ENCODE measurements at places on chromosomes 1 and 21.

DNA sequence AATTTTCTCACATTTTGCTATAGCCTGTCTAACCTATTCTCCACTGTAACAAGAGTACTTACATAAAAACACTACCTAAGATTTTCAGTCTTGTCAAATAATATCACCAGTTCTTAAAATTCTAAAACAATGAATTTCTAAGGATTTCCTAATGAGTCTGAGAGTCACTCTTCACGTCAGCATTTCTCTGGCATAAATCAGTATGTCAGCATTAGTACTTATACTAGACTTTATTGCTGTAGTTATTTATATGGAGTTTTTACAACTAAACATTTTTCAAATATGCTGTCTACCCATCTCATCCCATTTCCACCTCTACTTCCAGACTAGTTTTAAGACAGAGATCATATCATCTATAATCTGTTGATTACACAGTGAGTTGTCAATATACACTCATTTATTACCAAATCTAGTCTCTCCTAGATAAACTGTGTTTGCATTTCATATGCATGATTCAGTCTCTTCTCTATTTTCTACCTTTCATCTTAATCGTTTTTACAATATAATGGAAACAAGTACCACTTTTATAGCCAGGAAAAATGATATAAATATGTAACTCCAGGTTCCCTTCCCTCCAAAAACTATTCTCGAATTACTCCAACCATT, 32.8 kb downstream of the LIN9 start:
- DNase-seq: no peak

DNA sequence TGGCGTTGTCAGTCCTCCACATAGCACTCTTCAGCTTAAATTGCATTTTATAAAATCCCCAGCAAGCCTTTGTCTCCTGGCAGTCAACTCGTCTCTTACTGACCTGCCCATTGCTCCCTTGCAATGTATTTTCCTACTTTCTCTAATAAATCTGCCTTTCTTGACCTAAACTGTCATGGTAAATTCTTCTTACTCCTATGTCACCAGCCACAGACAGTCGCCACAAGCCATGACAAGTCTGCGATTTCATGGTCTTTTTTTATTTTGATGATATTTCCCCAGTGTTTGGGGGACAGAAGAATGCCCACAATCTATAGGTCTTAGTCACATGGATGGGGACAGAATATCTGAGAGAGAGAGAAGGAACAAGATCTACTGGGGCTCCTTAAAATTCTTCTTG, 8.4 kb downstream of the IFNAR2 start:
- no peak for DNase-seq

GRCh38 chr1:60035921-60036320, 37.6 kb downstream of the C1orf87 start:
- DNase-seq: no peak

- no peak for DNase-seq
Observed at GRCh38 chr1:30889511-30889910, 19.0 kb downstream of the SDC3 start.

- no peak for DNase-seq
Observed at GRCh38 chr1:26224606-26225005, 9.4 kb upstream of the CEP85 start.

DNA sequence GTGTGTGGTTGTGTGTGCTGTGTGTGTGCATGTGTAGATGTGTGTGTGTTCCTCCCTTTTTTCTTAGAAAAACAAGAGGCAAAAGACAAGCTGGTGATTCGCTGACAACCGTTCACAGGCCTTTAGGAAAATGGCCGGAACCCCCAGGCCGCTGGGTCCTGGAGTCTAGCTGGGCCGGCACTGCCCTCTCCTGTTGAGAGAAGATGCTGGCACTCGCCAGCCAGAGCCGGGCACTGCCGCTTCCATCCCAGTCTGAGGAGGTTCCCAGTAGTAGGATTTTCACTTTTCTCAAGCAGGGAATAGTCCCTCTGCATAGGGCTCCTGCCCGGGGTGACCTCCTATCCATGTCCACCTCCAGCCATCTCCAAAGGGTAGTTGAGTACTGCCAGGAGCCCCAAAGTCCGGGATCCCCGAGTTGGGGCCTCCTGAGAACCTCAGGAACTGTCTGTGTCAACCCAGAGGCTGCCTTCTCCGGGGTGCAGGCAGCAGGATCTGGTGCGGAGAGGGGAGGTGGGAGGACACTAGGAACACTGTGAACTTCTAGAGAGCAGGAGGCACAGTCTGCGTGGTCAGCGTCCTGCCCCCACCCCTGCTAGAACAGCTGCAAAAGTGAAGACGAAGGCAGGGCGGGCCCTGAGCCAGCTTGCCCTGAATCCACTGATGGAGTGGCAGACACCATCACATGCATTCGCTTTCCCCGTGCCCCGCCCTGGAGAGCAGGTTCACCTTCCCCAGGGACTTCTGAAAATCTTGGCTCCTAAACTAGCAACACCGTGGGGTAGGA, 44.1 kb upstream of the ARHGEF16 start:
- DNase-seq: no peak

GRCh38 chr1:68268896-68269483, 36.7 kb upstream of the WLS start:
- DNase-seq: no peak

- DNase-seq: no peak
Observed at GRCh38 chr1:56300836-56301235, 278.5 kb downstream of the PLPP3 start.

- DNase-seq: no peak
Observed at GRCh38 chr1:203177470-203178039, 1.9 kb upstream of the MYBPH start.

DNA sequence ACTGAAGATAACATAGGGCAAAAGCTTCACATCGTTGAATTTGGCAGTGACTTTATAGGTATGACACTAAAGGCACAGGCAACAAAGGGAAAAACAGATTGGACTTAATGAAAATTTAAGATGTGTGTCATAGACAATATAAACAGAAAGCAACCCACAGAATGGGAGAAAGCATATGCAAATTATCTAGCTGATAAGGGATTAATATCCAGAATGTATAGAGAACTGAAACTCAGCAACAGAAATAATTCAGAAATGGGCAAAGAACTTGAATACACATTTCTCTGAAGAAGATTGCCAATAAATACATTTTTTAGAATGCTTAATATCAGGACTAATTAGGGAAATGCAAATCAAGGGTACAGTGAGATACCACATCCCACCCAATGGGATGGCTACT, 55.2 kb upstream of the ANGPTL1 start:
- no peak for DNase-seq

DNA sequence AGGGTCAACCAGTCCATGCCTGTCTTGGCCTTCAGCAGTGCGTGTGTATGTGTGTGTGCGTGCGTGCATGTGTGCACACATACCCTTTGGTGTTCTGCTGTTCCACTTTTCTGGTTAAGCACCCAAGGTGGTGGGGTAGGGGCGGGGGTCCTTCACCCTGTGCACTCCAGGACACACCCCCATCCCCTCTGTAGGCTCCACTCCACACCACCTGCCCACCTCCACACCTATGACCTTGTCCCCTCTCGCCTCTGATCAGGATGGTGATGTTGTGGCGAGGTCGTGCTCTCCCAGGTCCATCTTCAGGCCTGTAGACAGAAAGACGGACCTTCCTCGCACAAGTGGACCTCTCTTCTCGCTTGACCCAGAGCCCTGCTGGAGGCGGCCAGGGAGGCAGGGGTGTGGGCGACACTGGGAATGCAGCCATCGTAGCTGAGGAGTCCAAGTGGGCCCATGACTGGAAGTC, 44.6 kb downstream of the WDR4 start:
- DNase-seq: no peak

DNA sequence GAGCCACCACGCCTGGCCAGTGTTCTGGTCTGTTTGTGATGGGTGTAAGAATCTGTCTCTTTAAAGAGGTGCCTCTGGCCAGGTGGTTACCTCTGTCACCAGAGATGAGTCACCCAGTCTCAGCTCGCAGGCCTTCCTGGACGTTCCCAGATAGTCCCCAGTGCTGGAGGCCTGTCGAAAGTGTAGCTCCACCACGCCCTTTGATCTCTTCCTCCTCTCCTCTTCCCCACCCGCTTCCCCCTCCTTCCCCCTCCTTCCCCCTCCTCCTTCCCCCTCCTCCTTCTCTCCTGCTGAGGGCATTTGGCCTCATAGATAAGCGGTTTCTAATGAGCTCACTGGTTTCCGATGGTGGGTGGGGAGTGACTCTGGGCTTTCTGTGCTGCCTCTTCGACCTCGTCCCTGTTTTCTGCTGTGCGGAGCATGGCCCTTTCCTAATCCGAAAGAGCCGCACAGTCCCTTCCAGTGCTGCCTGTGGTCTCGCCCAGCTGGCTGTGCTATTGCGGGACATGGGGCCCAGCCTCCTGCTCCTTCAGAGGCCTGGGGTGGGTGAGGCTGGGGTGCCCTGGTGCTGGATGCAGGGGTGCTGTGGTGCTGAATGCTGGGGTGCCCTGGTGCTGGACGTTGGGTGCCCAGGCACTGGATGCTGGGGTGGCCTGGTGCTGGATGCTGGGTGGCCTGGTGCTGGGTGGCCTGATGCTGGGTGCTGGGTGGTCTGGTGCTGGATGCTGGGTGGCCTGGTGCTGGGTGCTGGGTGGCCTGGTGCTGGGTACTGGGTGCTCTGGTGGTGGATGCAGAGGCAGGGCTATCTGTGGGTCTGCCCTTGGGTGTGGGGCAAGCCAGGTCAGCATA, 19.2 kb downstream of the AGPAT3 start:
- no peak for DNase-seq

DNA sequence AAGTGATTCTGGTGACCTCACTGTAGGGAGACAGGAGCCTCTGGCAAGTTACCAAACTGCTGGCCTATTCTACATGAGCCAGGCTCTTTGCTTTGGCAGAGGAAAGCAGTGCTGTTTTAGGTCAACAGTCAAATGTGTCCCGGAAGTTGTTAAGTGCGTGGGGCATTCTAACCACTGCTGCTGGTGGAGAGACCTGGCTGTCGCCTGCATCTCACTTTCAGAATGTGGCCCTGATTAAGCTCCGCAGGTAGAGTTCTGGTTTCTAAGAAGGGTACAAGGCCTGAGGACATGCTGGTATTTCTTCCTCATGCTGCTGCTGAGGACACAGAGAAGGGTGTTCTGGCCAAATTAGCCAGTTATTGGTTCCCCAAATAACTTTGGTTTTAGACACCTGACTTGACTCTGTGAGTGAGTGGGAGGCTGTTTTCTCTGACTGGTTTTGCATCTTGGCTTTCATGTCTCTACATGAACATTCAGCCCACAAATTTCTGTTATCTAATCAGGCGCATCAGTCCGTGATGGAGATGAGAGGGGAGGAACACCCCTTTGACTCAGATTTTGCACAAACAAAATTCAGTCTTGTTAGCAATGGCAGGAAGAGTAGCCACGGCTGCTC, 120.8 kb downstream of the LMO4 start:
- no peak for DNase-seq

GRCh38 chr1:111559736-111560279, 56.4 kb upstream of the ADORA3 start:
- DNase-seq: no peak

DNA sequence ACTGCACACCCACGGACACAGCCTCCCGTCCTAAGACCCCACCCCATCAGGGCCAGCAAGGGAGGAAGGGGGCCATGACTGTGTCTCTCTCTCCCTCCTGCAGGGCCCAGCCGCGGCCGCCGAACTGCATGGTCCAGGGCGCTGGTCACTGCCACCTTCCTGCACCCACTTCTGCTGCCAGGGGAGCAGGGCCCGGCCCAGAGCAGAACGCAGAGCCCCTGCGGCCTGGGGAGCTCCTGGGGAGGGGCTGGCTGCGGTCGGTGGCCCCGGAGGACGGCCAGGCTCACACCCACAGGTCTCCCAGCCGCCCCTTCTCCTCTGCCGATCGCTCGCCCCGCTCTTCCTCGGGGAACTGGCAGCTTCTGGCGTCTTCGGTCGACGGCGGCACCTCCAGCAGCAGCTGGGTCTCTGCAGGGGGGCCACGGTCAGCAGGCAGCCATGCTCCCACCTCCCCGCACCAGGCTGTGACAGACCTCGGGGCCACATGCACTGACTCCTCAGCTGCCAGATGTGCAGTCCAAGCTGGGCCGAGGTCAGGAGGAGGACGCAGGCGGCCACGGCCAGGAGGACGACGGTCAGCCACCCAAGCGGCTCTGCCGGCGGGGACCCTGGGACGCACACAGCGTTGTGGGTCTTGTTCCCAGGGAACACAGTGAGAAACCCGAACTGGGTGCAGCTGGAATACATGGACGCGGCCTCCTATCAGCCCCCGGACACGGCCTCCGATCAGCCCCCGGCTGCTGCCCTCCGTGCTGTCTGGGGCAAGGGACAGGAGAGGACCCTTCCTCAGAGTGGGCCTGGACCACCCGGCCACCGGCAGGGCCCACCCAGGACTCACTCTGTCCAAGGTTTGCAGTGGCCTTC, 2.6 kb downstream of the TNFRSF18 start:
- DNase-seq: no peak

DNA sequence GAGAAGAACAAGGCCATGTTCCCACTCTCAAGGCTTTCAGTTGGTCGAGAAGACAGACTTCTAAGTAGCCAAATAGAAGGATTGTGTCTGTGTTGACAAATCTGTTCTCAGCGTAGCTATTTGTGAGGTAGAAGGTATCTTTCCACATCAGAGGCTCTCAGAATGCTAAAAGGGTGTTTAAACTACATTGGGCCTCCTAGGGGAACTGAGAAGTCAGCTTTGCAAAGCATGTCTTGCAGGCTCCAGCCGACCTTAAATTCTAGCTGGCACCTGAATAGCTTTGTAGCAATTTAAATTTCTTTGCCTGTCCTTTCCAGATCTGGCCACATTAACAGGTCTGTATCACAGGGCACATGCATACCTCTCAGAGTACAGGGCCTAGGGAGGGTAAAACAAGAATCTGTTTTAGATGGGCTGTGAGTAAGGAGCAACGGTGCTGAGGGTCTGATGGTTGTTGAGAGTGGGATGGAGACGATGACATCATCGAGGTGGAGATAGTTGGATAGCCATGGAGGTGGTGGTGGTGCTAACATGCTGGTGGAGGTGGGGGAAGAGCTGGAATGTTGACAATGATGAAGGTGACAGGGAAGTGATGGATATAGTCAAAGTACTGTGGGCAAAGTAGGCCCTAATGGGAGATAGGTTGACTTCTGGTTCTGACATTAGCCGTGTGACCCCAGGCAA, 17.0 kb upstream of the DMBX1 start:
- DNase-seq: no peak

GRCh38 chr1:35888255-35888654, 5.2 kb downstream of the AGO1 start:
- DNase-seq: no peak

GRCh38 chr1:219220945-219221344, 47.3 kb downstream of the LYPLAL1 start:
- DNase-seq: no peak

- no peak for DNase-seq
Observed at GRCh38 chr1:115051850-115052249, 22.2 kb downstream of the TSHB start.

DNA sequence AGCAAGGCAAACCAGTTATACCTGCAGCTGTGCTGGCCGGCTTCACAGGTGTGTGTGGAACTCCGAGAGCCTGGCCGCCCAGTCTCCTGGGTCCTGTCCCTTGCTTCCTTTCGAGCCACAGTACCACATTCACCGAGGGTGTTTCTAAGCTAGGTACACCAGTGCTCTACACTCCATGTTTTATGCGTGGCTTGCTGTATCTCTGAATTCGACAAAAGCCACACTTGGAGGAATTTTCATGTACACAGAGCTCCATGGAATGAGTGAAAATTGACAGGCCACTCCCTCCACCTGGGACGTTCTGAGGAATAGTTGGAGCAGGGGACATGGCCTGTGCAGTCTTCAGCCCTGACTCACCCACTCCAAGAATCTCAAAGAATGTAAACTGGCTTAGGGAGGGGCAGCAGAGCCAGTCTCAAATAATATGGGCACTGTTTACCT, 14.0 kb downstream of the ETS2 start:
- DNase-seq: no peak

Measured in HAP-1 (cell line).